MG63 (cell line): ENCODE measurements at places on chromosomes 2 and 18.

DNA sequence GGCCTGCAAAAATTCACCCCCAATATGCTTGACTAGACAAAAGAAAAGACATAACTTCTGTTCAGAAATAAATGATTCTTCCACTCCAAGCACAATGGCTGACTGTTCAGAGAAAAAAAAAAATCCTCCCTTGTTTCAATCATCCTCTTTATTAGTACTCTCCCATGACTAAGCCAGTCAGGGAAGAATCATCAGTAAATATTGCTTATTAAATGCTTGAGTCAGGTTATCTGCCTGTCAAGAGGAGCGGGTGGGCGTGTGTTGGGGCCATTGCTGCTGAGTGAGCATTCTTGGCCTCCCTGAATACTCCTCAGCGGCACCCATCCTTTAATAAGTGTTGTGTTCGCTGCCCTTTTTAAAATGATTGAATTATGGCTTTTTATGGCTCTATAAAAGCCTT is 1334.8 kb upstream of the CELF4 start:
- no peak for DNase-seq

DNA sequence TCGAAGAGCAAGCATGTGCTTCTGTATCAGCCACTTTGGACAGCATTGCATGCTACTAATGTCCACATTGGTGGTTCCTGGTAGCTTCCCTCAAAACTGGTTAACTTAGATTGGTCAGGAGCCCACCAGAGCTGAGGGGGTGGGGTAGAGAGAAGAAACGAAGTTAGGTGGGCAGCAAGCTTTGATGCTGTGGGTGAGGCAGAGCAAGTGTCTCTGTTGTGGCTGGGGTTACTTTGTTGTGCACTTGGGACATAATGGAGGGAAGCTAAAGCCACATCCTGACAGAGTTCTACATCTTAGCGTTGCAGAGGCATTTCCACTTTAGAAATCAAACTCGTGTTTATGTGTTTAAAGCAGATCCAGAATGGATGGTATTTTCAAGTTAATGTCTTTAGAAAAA is 82.7 kb downstream of the FAM168B start:
- no peak for DNase-seq

DNA sequence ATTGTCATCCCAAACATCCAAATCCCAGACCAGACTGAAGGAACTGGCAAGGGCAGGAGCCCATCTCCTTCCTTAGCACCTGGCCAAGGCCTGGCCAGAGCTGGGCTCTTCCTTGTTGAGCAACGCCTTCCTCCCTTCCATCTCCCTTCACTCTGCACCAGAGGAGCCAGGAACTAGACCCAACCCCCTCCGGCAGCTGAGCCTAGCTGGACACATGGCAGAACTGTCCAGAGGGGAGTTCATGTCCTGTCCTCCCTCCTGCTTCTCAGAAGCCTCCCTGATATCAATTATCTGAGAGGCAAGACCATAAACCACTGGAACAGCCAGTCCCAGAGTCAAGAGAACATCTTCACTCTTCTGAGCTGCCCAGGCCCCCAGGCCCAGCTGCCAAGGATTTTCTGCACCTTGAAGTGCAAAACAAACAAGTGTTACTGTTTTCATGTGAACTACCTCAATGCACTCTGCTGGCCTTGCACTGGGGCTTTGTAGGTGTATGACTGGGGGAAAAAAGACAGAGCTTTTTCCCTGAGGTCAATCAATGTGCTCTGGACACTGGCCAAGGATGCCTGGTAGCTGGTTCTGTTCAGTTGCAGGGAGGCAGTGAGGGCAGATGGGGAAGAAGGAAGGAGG is 107.6 kb upstream of the MSH6 start:
- DNase-seq: no peak

DNA sequence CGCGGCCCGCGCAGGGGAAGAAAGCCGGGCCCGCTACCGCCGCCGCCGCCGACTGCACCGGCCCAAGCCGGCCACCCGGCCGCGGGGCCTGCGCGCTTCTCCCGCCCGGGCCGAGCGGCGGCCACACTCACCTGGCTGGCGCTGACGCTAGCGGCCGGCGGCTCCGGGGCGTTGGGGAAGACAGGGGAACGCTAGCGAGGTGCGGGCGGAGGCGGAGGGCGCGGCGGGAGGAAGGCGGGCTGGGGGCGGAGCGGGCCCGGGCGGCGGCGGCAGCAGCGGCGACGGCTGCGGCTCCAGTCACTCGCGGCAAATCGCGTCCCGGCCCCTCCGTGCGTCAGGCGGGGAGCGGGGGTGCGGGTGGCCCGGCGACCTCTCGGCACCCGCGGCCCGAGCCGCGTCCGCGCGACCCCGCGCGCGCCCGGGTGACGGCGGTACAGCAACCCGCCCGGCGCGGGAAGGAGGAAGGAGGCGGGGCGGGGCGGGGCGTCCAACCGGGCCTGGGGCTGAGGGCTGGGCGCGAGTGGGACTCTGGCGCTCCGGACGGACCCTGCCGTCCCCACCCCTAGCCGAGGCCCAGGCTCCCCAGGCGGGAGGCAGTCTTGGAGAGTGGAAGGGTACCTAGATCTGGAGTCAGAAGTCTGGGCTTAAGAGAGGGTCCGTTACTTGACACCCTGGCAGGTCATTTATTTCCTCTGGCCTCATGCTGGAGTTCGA is at the start of gene SESTD1:
Gene SESTD1 (minus strand): TSS at position 465 of the 714 bp plus-strand sequence. CDS start 72,991 bp downstream, outside the sequence.
- peak; percentile 72 for DNase-seq

DNA sequence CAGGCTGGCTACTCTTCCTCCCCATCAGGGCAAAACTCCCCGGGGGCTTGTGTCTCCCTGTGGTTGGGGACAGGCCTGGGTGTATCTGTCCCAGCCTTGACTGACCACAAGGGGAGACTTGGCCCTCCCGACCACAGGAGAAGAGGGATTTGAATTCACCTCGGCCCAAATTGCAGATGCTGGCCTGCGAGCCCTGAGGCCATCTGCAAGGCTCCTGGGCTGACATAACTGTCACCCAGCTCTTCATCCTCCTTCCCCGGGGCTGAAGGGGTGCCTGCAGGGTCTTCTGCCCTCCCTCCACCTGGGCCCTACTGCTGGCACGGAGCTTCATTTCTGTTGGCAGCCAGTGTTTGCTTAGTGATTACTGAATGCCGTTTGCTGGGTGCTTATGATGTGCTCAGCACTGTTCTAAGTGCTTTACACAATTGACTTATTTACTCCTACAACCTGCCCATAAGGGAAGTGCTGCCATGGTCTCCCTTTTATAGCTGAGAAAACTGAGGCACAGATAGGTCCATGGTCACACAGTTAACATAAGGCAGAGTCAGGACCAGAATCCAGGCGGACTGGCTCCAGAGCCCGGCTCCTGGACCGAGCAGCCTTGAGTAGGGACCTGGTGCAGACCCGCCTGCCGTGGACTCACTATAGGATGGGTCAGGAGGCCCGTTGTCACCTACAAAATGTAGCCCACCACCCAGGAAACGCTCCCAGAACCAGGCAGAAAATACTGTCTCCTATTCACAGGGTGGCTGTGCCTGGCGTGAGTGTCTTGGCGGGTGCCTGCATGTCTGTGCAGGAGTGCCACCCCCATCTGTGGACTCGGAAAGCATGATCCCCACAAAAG is 18.9 kb downstream of the STEAP3 start:
- DNase-seq: no peak

- peak; percentile 26 for DNase-seq
Measured at GRCh38 chr18:72727776-72728175, 140.0 kb downstream of the NETO1 start.

GRCh38 chr2:168455645-168456520 is at the start of gene CERS6:
TSS of gene CERS6 (plus strand) at chr2:168456272. CDS start at chr2:168456449, 177 bp downstream.
- DNase-seq: peak; percentile 97

GRCh38 chr2:157223624-157224205 is 33.8 kb upstream of the GALNT5 start:
- no peak for DNase-seq

GRCh38 chr18:76205906-76206305 is 289.1 kb downstream of the ZNF516 start:
- DNase-seq: no peak

DNA sequence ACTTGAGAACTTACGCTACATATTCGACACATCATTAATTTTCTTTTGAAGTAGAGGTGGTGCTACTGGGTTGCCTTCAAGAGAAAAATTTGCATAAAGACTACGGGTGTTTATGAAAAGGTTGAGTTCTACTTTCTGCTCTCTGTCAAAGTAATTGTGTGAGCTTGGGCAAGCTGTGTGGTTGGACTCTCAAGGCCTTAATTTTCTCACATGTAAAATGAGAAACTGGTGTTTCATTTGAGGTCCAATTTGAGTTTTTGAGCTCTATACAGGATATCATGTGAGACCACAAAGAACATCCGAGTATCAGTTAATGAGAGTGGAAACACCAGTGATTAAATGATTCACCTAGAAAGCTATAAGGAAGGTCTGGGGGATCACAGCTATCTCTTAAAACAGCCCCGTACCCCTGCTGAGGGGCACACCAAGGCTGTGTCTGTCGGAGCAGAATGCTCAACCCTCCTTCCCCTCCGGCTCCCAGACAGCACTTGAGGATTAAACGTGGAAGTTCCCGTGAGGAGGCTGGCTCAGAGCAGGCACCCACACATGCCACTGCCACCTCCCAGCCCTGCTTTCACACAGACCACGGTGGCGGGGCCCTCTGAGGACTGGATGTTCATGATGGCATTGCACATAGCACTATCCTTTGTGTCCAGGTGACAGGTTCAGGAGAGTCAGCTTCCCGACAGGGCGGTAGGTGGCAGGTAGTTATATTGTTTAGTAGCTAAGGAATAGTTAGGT is 191.8 kb downstream of the RNF144A start:
- DNase-seq: no peak

- DNase-seq: no peak
Measured at GRCh38 chr2:108617617-108618016, 83.3 kb downstream of the LIMS1 start.

GRCh38 chr18:51195451-51196117 is 1.9 kb downstream of the MEX3C start:
- DNase-seq: peak; percentile 9

- no peak for DNase-seq
Measured at GRCh38 chr2:216671791-216672343, 23.5 kb downstream of the IGFBP5 start.

DNA sequence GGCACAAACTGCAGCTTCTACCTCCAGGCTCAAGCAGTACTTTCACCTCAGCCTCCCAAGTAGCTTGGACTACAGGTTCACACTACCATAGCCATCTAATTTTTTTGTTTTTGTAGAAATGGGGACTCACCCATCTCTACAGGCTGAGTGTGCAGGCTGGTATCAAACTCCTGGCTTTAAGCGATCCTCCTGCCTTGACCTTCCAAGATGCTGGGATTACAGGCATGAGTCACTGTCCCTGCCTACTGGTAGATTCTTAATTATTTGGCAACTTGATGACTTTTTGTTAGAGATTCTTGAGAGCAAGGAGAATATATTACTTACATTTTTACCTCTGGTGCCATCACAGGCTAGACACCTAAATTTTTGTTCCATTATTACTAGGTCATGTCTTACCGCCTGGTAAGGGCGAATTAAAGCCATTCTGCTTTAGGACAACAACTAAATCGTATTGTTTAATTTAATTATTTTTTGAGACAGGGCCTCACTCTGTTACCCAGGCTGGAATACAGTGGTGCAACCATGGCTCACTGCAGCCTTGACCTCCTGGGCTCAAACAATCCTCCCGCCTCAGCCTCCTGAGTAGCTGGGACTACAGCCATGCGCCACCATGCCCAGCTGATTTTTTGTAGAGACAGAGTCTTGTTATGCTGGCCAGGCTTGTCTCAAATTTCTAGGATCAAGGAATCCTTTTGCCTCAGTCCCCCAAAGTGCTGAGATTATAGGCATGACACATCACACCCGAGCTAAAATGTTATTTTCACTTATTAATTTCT is 15.7 kb downstream of the DYNC1I2 start:
- DNase-seq: peak; percentile 51

DNA sequence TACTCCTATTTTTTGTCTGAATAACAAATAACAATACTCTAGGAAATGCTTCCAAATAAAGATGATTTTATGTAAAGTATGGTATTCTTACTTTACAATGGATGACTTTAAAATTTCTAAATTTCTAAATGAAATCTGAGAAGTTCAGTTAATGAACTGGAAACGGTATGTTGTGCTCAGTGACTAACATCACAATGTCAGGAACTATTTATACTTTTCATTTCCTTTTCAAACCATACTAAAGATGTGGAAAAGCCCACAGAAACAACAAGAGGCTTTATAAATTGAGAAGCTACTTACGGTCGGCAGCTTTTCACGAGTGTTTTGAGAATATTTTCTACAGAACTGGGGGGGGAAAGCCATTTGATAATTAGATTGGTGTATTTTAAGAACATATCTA is 31.1 kb downstream of the PSME4 start:
- DNase-seq: no peak

DNA sequence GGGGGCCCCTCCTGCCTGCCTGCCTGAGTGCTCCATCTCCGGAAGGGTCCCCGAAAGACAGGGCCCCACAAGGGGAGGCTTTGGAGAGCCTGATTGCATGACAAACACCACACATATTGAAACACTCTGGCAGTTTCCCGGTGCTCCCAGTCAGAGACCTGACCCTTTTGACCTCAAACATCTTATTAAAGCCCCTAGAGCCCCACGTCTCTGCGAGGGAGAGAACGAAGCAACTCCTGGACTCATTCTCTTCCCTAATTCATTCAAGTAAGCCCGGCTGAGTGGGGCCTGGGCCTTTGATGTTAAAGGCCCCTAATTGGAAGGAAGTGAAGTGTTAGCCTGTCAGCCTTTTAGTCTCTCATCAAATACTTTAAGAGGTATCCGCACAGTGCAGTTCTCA is 335.6 kb downstream of the CYRIA start:
- DNase-seq: no peak

- DNase-seq: no peak
Measured at GRCh38 chr2:54723996-54724559, 616 bp downstream of the EML6 start.

DNA sequence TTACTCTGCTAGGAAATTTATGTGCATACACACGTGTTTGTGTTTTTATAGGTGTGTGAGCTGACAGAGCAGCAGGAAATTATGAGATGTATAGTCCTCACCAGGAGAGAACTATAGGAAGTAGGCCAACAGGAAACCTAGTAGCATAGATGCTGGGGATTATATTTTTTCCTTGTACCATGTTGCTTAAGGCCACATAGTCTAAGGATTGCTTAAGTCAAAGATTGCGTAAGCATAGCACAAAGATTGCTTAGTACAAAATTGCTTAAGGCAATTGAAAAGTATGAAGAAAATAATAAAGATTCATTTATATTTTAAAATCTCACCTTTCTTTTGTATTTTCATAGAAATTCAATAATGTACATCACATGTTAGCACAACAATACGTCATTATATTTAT is 18.7 kb upstream of the CCDC102B start:
- no peak for DNase-seq

DNA sequence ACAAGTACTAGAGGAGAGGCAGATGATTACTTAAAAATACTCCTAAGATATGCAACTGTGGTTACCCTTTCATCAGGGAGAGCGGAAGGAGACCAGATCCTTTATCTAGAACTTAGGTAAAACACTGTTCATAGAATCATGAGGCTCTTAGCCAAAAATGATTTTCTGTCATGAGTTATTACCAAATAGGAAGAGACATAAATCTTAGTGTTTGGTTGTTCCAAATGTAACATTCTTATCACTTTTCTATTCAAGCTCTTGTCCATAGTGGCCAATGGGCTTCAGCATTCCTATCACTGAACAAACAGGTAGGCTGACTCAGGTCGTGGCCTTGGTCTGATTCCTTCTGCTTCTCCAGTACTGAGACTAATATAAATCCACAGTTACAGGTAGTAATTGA is 38.5 kb downstream of the RPRD1A start:
- DNase-seq: no peak

- no peak for DNase-seq
Measured at GRCh38 chr2:102027036-102027980, 35.5 kb downstream of the IL1R2 start.
